WTC11 (cell line): ENCODE measurements at places on chromosomes 6 and 20. TPM values are rescaled to one million over a fixed set of nuclear protein-coding genes. Genes with fewer than 3 reads are reported as not detected.

DNA sequence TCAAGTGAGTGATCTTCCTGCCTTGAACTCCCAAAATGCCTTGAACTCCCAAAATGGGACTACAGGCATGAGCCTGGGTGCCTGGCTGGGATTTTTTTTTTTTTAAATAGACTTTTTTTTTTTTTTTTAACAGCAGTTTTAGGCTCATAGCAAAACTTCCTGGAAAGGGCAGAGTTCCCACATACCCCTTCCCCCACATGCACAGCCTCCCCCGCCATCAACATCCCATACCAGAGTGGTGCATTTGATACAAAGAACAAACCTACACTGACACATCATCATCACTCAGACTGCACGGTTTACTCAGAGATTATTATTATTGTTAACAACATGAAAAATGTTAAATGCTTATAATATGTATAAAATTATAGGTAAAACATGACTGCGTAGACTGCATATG lies 26.0 kb downstream of the UQCC1 start:
- no peak for DNase-seq

DNA sequence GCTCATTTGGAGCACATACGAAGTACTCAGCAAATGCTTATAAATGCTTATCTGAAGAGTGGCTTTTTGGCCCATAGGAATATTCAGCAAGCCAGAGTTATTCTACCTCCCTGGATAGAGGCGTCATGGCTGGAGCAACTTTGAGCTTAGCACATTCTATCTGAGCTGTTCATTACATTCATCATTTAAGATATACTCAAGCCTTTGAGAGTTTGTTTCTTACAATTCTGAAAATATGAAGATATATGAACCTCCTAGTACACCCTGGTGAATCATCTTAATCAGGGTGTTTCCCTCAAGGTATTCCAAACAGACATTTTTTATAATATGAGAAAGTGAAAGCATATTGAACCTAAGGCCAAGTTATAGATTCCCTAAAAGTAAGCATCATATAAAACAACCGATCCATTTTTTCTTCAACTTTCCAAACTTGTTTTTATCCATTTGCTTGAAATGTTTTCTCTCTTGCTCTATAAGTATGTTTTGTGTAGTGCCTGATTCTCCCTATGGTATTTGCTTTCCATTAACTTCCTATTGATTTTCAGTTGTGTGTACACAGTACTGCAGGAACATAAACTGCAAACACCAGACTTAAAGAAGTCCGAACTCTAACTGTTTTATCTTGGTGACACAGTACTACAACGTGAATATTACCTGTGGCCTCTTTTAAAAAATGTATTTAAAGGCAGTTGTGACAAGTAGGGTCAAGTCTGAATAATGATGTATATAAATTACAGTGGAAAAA lies 139.7 kb upstream of the PTPRK start:
- DNase-seq = no peak

The MUC21 gene
- total RNA-seq = not detected in 3 replicates

GRCh38 chr6:145370559-145370958 lies 364.8 kb downstream of the EPM2A start:
- no peak for DNase-seq

- DNase-seq = no peak
These were observed 9.7 kb downstream of the SCAF8 start for GRCh38 chr6:154742891-154743290.

GRCh38 chr20:17612287-17612991 lies 42.6 kb downstream of the DSTN start:
- no peak for DNase-seq

- DNase-seq = no peak
These were observed 93.5 kb downstream of the RPS12 start for GRCh38 chr6:132907914-132908313.

DNA sequence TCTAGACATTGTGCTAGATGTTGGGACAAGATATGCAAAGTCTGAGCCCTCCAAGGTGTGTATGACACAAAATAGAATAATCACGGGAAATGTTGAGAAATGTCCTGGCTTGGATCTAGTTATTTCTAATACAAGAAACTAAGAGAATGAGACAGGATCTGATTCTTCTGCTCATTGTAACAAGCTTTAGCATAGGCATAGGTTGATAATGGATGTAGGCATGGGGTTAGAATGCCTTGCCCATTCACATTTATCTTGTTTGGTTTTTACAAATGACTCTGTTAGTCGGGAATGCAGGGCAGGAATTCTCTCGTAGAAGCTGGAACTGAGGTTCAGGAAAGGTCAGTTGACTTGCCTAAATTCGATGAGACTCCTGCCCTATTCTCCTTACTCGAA lies 1.5 kb upstream of the SLC26A8 start:
- DNase-seq = no peak

The SLC17A1 gene
- not detected in 3 replicates for total RNA-seq
